ENCODE measurements at places on chromosomes 4 and X.

DNA sequence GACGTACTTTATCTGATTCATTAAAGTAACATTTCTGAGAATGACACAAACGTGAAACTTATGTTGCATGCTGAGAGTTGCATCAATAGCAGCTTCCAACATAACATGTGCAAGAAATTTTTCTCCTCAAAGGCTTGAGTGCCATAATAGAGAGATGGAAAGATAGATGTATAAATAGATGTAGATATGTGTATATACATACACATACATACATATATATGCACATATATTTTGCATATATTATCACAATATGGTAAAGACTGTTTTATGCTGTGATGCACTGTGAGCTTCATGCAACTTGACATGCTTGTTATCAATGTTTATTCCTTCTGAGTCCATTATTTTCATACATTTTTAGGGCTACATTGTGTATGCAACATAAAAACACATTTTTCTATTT, 270.6 kb upstream of the GALNTL6 start:
- no peak for DNase-seq

GRCh38 chrX:94834226-94834625, 1160.2 kb downstream of the FAM133A start:
- DNase-seq, result no peak

DNA sequence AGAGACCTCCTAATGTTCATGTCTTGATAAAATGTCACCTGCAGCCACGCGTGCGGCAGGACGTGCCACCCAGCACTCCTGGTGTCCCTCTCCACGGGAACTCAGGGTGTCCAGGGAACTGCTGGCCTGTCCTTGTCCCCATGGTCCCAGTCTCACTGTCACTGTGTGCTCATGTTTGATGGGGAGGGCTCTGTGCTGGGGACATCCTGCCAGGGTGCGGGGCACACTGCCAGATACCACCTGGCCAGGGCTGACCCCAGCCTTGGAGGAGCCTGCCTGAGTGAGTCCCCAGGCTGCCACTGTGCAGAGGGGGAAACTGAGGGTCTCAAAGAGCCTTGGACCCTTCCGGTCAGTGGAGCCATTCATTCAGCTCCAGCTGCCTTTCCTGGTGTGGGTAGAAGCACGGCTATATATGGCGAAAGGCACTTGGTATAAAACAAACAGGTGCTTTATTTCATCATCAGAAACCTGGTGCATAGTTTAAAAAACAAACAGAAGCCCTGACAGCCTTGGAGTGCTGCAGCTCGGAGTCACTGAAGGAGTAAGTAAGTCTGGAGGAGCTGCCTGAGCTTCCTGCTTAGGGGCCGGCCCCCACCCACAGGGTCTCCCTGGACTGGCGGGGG, 33.0 kb downstream of the NOP14 start:
- no peak for DNase-seq

DNA sequence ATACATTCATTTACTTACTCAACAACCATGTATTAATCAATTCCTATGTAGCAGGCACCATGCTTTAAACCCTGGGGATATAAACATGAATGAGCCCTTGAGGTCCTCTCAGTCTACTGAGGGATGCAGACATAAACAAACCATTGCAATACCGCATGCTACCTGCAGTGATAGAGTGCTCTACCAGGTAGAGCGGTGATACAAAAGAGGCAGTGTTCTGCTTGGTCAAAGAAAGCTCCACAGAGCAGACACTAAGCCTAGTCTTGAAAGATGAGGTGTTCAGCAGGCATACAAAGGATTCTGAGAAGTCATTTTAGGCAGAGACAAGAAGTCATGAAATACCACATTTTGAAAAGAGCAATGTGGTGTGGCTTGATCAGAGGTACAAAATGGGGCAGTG, 26.9 kb upstream of the AMOT start:
- no peak for DNase-seq
